A549 treated with dexamethasone at 1 μM for 4 hours (cell line): ENCODE measurements at places on chromosomes 1 and 21. TPM values are rescaled to one million over a fixed set of nuclear protein-coding genes. Genes with fewer than 3 reads are reported as not detected.

Gene TSSK3
- 0.13 to 0.18 TPM (median 0.15 TPM) in 3 of 5 replicates, not detected in the others for total RNA-seq

Gene FCER1A
- total RNA-seq = 0.11 TPM in 1 of 5 replicates, not detected in the others

Gene SETD4
- total RNA-seq = 8.6 to 10.7 TPM (median 9.2 TPM) in 5 replicates

Gene BARHL2
- total RNA-seq = not detected in 5 replicates

Gene DDOST
- total RNA-seq = 180 to 210 TPM (median 206 TPM) in 5 replicates

Gene CNIH3
- total RNA-seq = 0.29 to 0.70 TPM (median 0.46 TPM) in 5 replicates

Gene OR10Z1
- not detected in 5 replicates for total RNA-seq

Gene C1orf141
- total RNA-seq = not detected in 5 replicates

Gene OPRD1
- 0.01 to 0.02 TPM (median 0.02 TPM) in 4 of 5 replicates, not detected in the other for total RNA-seq

Gene UTS2
- not detected in 5 replicates for total RNA-seq

Gene CYYR1
- not detected in 5 replicates for total RNA-seq

Gene CCDC185
- 0.05 to 0.09 TPM (median 0.06 TPM) in 3 of 5 replicates, not detected in the others for total RNA-seq

Gene PGLYRP3
- total RNA-seq = not detected in 5 replicates

Gene PEAR1
- total RNA-seq = 5.0 to 9.3 TPM (median 6.5 TPM) in 5 replicates

Gene FAM72A
- total RNA-seq = 10.3 to 12.5 TPM (median 10.7 TPM) in 5 replicates

Gene KIAA1614
- 0.25 to 1.3 TPM (median 1.0 TPM) in 5 replicates for total RNA-seq

Gene MANEAL
- 20.6 to 26.6 TPM (median 26.3 TPM) in 5 replicates for total RNA-seq

Gene VSIG8
- total RNA-seq = 0.06 to 0.11 TPM in 2 of 5 replicates, not detected in the others

Gene NR1I3
- total RNA-seq = not detected in 5 replicates

Gene MOV10
- 21.6 to 33.0 TPM (median 32.1 TPM) in 5 replicates for total RNA-seq

Gene LAPTM5
- 0.18 to 0.37 TPM (median 0.27 TPM) in 5 replicates for total RNA-seq

Gene DIO1
- total RNA-seq = 0.06 TPM in 1 of 5 replicates, not detected in the others

Gene FCRL4
- not detected in 5 replicates for total RNA-seq

Gene TMEM9
- total RNA-seq = 68.3 to 75.2 TPM (median 72.6 TPM) in 5 replicates

Gene DSTYK
- total RNA-seq = 6.8 to 9.7 TPM (median 8.5 TPM) in 5 replicates

Gene KIF2C
- 31.9 to 38.9 TPM (median 36.7 TPM) in 5 replicates for total RNA-seq

Gene FMO5
- total RNA-seq = 0.17 to 0.46 TPM (median 0.39 TPM) in 5 replicates

Gene ZNF683
- not detected in 5 replicates for total RNA-seq

Gene PFKL
- 34.4 to 59.5 TPM (median 51.7 TPM) in 5 replicates for total RNA-seq

Gene FAM151A
- total RNA-seq = 0.14 to 0.43 TPM (median 0.29 TPM) in 5 replicates

Gene LCE6A
- not detected in 5 replicates for total RNA-seq

Gene TRIM67
- 0.03 to 0.22 TPM (median 0.11 TPM) in 5 replicates for total RNA-seq

Gene CNR2
- total RNA-seq = 0.02 TPM in 1 of 5 replicates, not detected in the others

Gene TEX38
- not detected in 5 replicates for total RNA-seq

Gene LRRC38
- total RNA-seq = 0.06 to 0.13 TPM (median 0.07 TPM) in 4 of 5 replicates, not detected in the other

Gene DCDC2B
- not detected in 5 replicates for total RNA-seq

Gene OR10J5
- total RNA-seq = not detected in 5 replicates
